GM23248 (cell line): ENCODE measurements at places on chromosomes 5 and 9. TPM values are rescaled to one million over a fixed set of nuclear protein-coding genes. Genes with fewer than 3 reads are reported as not detected.

DNA sequence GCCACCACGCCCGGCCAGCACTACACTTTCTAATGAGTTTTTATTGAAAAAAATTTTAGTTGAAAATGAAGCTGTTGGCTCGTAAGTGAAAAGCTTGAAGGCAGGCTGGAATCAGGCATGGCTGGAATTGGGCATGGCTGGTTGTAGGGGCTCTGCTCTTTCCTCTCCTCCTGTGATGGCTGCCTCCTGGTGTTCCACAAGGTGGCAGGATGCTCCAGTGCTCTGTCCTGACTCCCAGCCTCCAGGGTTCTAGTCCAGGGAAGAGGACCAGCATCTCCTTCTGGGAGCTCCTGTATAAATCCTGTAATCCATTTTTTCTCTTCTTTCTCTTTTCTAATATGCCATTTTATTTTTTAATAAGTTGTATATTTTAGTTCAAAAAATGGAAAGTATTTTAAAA lies 57.2 kb upstream of the DHFR start:
- DNase-seq: peak; percentile 39

DNA sequence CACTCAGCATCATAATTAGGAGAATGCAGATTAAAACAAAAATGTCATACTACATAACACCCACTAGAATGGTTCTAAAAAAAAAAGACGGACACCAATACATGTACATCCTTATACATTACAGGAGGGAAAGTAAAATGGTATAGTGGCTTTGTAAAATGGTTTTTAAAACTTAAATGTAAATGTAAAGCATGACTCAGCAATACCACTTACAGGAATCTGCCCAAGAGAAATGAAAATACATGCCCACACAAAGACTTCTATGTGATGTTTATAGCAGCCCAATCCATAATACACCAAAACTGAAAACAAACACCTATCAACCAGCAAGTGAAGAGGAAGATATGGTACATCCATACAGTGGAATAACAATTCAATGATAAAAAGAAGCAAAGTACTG lies 939.1 kb upstream of the ACO1 start:
- no peak for DNase-seq

DNA sequence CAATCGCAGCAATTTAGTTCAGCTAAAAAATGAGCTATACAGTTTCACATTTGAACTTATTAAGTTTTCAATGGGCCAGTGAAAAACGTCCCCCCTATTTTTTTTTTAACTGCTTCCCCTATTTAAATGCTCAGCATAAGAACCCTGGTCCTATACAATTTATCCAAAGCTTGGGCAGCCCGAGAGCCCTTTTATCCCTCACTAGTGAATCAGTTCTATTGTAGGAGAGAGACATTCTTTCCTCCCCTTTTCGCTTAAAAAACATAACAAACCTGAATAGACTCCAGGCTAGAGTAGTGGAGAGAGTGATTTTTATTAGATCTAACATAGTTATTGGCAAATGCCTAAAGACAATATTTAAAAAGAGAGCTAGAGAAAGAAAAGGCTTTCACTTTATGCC lies 1.4 kb downstream of the LIX1 start:
- no peak for DNase-seq

LVRN gene
- total RNA-seq: 0.32 TPM in 1 of 2 replicates, not detected in the other

HMCN2 gene
- not detected in 2 replicates for total RNA-seq

GRCh38 chr5:65359981-65360380 lies 121.7 kb downstream of the ADAMTS6 start:
- DNase-seq: peak; percentile 4

- DNase-seq: peak; percentile 79
These were observed 567 bp upstream of the SPIN1 start for GRCh38 chr9:88387552-88388202.

FGD3 gene
- not detected in 2 replicates for total RNA-seq

CDC25C gene
- total RNA-seq: 4.5 and 5.9 TPM in 2 replicates

SLC1A1 gene
- 45.4 and 47.6 TPM in 2 replicates for total RNA-seq

SRD5A1 gene
- 11.8 and 20.2 TPM in 2 replicates for total RNA-seq
